ENCODE measurements at places on chromosomes 13 and 19.

- DNase-seq = no peak
Observed at GRCh38 chr19:6402837-6403608, 10.1 kb upstream of the GTF2F1 start.

- no peak for DNase-seq
Observed at GRCh38 chr13:93307136-93307535, 80.5 kb downstream of the GPC6 start.

DNA sequence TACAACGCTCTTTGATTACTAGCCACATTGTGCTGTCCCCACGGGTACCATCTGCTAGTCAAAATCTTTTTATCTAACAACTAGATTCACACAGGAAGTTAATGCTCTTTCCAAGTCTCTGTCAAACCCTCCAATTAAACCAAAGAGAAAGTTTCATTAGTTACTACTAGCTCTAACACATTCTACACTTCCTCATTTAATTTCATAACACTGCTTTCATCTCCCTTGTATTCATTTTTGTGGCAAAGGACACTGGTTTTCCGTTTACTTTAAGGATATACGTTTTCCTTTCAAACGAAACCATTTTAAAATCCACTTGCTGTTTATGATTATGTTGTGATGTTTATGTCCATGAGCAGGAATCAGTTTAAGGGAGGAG lies 5.3 kb downstream of the DYRK1B start:
- no peak for DNase-seq

GRCh38 chr19:344625-345319 lies at the start of gene MIER2:
Gene MIER2 (minus strand): TSS chr19:344796. CDS start chr19:344782, 14 bp downstream.
- DNase-seq = peak; percentile 99

DNA sequence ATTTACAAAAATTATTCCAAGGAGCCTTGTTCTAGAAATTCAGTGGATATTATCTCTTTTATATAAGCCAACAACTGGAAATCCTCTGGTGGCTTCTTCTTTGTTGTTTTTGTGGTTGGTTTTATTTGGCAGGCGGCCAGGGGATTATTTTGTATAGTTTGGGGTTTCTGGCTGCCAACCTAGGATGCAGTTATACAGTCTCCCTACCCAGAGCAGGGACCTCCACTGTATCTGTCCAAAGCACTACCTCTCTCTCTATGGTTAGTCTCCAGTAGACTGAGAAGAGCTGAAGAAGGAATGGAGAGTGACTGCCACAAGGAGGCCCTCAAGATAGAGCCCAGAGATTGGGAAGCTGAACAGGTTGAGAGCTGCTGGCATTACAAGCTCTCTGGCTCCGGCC lies 80.2 kb downstream of the ZAR1L start:
- DNase-seq = no peak

DNA sequence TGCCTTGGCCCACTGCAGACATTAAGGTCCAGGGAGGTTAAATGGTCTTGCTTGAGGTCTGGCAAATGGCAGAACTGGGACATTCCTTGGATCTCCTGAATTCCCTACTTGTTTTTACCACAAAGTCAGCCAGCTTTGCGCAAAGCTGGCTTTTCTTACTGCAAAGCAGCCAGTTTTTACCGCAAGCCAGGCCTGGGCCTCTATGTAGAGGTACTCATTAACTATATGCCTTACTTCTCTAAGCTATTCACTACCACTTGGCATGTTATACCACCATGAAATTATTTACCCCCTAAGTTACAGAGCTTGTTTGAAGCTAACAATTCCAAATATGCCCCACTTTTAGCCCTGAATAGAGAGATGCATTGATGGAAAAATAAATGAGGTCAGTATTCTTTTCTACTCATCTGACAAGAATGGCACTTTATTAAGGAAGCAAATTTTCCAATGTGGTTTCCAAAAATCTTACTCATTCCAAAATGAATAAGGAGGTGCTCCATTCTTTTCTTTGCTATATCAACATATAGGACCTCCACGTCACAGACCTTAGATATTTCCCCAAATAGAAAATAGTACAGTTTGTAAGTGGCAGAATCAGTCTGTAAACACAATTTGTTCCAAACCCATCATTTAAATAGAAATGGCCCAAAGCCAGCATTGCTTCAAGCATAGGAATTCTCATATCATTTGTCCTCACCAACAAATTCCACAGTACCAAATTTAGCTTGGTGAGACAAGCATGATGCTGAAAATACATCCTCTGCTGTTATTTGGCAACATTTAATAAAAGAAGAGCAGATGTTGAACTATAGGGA lies 143.9 kb upstream of the TSC22D1 start:
- DNase-seq = no peak

- peak; percentile 94 for DNase-seq
Observed at GRCh38 chr19:55319785-55320184, 5.4 kb downstream of the TMEM150B start.

- no peak for DNase-seq
Observed at GRCh38 chr13:79349011-79349410, 57.0 kb downstream of the RBM26 start.

DNA sequence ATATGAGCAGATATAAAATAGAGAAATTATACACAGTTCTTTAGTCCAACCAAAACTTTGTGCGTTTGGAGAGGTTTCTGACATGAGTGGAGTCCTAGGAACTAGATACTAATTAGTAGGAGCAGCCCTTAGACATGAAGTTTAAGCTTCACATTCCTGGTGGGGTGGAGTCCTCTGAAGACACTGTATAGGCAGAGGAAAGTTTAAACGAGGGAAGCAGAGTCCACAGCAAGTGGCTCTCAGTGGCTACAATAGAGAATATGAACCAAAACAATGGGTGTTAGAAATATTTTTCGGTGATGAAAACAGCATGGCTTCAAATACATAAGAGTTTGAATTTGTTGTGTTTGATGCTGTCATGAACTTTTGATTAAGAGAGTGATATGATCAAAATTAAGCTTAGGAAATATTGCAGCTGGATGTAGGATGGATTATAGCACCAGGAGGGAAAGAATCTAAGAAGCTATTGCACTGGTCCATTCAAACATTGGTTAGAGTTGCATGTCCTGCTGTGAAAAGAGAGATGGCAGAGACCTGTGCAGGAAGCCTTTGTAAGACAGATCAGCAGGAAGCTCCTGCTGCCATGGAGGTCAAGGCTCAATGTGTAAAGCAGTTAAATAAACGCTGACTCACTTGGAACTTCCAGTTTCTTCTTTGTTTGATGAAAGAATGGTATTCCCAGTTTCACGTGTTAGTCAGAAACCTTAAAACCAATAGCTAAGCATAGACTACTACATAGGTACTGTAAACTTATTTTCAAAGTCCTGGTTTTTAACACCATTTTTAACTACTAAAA lies 175.2 kb downstream of the TDRD3 start:
- peak; percentile 54 for DNase-seq

DNA sequence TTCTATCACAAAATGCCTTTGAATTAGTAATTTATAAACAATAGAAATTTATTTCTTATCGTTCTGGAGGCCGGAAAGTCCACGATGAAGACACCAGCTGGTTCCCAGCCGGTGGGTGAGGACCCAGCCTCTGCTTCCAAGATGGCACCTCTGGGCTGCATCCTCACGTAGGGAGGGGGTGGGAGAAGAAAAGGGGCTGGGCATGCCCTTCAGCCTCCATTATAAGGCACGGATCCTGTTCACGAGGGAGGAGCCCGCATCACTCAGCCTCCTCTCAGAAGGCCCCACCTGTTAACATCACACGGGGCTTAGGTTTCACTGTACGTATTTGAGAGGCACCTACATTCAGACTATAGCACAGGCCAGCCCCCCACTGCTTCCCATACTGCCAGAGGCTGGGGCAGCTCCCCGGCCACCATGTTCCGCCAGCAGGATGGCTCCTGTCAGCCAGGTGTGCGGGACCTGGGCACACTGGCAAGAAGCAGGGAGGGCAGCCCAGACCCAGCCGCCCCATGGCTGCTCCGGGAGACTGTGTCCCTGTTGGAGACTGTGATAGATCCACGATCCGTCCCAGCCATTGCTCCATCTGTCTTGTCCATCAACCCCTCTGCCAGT lies 131.6 kb downstream of the SOX1 start:
- DNase-seq = no peak

GRCh38 chr13:92459306-92459705 lies 767.3 kb upstream of the GPC6 start:
- DNase-seq = no peak

- peak; percentile 83 for DNase-seq
Observed at GRCh38 chr19:7789447-7789846, 26.4 kb downstream of the CLEC4M start.

DNA sequence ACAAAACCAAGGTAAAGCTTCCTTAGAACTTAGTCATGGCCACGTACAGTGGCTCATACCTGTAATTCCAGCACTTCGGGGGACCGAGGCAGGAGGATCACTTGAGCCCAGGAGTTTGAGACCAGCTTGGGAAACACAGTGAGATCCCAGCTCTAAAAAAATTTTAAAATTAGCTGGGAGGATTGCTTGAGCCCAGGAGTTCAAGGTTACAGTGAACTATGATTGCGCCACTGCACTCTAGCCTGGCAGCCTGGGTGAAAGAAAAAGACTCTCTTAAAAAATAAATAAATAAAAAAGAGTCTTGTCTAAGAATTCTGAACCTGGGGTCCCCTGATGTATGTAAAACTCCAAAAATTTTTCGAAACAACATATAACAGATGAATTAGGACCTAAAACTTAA lies 34.9 kb downstream of the N4BP2L2 start:
- DNase-seq = no peak

GRCh38 chr19:4844348-4845179 lies 13.1 kb upstream of the TICAM1 start:
- DNase-seq = no peak

DNA sequence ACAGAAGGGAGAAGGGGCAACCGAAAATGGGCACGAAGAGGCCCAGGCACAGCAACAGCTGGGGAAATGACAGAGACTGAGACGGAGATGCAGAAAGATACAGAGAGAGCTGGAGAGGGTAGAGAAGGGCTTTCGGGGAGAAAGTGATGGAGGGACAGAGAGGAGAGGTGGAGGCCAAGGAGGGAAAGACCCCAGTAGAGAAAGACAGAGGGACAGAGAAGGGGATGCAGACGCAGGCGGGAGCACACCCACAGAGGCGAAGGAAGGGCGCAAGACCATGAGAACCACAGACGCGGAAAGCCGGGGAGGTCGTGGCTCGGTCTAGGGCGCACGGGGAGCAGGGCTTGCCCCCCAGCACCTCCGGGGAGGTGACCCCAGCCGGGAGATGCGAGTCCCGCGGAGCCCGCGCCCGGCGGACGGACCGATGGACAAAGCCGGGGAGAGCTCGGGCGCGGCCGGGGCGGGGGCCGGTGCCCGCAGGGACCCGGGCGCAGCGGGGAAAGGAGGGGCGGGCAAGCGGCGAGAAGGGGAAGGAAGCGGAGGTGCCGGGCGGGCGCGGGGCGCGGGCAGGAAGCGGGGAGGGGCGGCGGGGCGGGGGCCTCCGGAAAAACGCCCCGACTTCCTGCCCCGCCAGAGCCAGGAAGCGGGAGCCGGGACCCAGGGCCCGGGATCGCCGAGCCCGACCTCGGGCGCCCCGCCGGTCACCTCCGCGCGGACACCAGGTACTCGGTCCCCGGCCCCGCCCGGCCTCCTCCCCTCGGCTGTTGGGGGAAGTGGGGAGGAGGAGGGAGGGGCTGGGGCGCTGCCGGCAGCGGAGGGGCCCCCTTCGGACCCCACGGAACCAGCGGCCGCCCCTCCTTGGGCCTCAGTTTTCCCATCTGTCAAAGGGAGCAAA lies at the start of gene ARHGEF1:
ARHGEF1 (plus strand) TSS at position 617 of the 895 bp plus-strand sequence. CDS start 4,899 bp downstream, outside the sequence.
- DNase-seq = peak; percentile 83

GRCh38 chr19:45464852-45465441 lies 2.8 kb upstream of the FOSB start:
- no peak for DNase-seq

GRCh38 chr19:7200736-7201135 lies 93.5 kb downstream of the INSR start:
- no peak for DNase-seq

DNA sequence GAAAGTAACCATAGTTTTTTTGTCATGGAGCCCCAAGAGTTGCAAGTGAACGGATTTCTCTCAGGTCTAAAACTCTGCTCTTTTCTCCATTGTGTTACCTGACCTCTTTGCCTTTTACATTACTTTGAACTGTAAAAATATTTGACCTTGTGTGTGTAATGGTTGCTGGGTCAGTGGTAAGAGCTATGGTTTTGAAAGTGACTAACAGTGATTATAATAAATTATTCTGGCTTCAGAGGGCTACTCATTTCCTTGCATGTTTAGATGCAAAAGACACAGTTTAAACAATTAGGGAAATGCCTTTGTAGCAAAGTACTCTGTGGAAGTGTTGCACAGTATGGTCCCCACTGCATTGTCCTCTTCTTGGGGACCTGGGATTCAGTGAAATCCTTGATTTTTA lies 29.3 kb upstream of the PSG8 start:
- no peak for DNase-seq

DNA sequence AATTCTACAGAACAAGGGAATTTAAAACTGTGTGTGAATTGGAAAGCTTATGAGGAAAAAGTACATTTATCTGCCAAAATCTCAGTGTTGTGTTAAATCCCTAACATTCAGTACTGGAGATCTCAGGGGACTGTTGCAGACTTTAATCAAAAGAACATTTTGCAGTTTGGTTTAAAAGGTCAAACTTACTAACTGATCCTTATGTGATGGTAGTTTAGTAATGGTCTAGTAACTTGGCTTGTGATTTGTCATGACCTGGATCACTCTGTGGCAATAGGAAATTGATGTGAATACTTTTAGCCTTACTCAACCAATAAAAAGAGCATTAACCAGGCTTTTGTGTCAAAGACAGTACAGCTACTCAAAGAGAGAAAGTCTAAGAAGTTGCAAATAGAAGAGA lies 862.1 kb upstream of the MIR17HG start:
- DNase-seq = no peak

GRCh38 chr13:98089246-98089645 lies 53.6 kb upstream of the FARP1 start:
- DNase-seq = no peak

GRCh38 chr13:26585136-26585535 lies 27.7 kb downstream of the WASF3 start:
- no peak for DNase-seq

GRCh38 chr19:8531470-8531869 lies 17.5 kb upstream of the ZNF414 start:
- no peak for DNase-seq

DNA sequence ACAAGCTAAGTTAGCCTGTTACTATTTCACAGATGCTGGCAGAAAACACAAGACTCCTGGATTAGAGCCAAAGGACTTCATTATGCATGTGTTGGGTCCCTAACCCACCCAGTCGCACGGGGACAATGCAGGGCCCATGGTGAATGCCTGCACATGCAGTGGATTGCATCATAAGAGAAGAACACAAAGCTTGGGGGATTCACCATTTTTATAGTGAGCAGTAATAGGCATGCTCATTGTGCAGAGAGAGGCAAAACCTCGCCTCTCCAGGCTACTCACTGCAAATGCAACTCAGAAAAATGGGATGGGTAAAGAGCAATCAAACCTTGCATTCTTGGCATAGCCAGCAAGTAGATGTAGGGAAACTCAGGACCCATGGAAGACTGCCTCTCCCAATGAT lies 115.8 kb downstream of the DIAPH3 start:
- peak; percentile 29 for DNase-seq

GRCh38 chr13:59495936-59496512 lies 667.7 kb downstream of the DIAPH3 start:
- no peak for DNase-seq

DNA sequence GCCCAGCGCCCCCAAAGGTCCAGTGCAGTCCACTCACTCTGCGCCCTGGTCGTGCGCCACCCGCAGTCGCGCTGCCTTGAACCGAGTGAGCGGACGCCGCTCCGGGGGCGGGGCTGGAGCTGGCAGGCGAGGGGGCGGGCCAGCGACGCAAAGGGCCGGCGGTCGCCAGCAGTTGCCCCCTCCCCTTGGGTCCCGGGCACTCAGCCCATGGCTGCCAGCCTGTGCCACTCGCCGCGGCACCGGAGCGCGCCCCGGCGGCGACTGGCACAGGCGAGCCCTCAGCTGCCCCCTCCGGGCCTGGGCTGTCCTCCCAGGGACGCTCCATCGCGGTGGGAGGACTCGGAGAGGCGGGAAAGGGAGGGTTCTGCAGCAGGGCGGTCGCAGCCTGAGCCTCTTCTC lies at the start of gene S1PR5:
S1PR5 (minus strand) TSS at position 87 of the 399 bp plus-strand sequence. CDS start 2,436 bp downstream, outside the sequence.
- DNase-seq = peak; percentile 72
